GM19239 (cell line): ENCODE measurements at places on chromosomes 16 and 17.
A peak's percentile ranks its signal among the peaks of the same experiment; 100 is the strongest.

DNA sequence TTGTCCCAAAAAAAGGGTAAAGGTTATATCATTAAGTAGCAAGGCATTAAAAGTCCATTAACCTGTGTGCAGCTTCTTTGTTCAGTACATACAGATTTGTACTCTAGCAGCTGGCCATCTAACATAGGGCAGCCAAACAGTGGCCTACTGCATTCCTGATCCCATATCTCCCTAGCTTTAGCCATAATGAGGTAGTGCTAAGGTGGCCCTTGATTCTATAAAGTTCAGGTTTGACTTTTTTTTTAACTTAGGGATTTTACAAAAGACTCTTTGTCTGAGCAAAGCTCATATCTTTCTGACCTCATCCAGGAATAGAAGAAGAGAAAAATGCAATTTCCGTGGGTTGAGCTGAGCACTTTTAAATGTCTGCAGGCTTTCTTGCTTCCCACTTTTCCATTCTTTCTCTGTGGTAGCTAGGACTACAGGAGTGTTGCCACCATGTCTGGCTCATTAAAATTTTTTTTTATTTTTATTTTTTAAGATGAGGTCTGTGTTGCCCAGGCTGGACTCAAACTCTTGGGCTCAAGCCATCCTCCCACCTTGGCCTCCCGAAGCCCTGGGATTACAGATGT, 19.5 kb upstream of the CDC6 start:
- no peak for DNase-seq

DNA sequence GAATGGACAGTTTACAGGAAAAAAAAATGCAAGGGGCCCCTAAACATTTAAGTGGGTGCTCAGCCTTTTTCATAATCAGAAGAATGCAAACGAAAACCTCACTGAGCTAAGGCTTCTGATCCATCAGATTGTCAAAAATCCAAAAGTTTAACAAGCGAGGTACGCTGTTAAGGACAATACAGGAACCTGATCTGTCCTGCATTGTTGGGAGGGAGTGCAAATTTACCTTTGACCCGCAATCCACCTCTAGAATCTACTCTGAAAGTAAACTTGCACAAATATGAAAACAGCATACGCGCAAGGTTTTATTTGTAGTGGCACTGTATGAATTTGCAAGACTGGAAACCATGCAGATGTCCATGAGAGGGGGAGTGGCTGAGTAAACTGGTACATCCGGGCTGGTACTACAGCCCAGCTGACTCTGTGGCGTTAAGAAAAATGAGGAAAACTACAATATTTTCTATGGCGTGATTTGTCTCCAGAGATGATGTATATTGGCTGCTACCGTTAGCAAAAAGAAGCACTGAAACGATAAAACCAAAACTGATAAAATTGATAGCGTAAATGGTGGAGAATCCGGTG, 28.8 kb upstream of the ST6GALNAC1 start:
- DNase-seq, result no peak

DNA sequence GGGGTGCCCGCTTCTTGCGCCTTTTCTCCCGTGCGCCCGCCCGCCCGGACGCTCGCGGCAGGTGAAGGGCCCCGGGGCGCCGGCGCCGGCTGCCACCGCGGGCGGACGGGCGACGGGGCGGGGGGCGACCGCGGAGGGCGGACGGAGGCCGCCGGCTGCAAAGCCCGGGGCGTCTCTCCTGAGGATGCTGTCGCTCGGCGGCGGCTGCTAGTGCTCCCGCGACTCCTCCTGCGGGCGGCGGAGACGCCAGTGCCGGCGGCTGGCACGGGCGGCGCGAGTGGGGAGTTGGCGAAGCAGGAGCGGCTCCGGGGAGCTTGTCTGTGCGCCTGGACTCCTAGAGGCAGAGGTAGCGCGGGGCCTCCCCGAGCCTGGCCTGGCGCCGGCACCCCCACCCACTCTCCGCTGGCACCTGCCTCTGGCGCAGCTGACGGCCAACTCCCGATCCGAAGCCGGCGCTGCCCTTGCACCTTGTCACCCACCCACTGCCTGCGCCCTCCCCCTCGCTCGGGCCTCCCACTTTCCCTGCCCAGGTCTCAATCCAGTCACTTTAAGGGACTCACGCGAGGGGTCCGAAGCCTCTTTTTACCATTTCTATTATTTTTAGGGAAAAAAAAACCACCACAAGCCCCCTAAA, at the start of gene FAM20A:
Gene FAM20A (minus strand): TSS at position 437 of the 634 bp plus-strand sequence. CDS start 701 bp downstream, outside the sequence.
- DNase-seq, result no peak

GRCh38 chr16:10883004-10883403, 6.0 kb downstream of the CIITA start:
- no peak for DNase-seq

DNA sequence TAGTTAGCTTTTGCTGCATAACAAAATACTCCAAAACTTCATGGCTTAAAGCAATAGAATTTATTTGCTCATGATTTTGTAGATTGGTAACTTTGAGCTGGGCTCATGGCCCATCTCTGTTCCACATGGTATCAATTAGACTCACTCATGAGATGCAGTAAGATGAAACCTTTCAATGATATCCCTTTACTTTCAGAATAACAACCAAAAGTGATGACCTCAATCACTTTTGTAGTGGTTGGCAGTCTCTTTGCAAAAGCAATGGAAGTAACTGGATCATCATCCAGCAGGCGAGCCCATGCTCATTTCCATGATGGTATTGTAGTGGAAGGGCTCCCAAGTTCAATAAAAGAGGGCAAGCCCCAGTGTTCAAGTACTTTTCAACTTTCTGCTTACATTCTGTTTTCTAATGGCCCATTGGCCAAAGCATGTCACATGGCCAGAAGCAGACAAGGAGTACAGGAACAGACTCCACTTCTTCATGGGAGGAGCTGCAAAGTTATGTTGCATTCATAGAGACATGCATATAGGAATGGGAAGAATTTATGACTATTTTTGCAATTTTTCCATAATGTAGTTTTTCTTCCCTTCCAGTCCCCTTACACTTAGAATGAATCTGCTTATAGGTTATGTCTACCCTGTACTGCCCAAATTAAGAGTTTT, 41.7 kb downstream of the EFCAB5 start:
- no peak for DNase-seq

DNA sequence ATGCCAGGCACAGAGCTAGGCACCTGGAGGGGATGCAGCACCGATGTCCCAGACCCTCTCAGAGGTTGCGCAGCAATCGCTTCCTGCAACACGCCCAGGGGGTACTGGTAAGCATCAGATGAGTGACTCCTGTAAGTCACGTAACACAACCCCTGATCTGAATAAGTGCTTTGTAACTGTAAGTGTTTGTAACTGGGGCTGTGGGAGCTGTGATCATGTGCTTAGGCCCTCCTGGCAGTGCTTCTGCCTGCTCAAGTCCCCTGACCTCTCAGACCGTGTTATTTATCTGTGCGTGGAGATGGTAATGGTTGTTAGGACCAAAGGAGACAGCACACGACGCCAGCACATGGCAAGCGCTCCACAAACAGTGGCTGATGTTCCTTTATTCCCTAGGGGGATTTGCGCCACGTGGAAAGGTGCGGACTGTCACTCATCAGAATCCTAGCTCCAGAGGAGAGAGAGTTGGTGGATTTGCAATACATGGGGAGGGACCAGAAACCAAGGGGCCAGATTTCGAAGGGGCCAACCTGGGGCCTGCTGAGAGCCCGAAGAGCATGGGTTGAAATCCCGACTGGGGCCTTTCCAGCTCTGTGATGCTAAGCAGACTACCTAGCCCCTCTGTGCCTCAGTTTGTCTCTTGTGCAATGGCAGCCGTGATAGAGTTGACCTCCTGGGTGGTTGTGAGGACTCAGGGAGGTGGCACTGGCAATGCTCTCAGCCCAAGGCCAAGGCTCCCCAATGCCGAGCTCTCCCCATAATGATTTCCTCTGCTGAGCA, 151.8 kb downstream of the IRF8 start:
- no peak for DNase-seq

DNA sequence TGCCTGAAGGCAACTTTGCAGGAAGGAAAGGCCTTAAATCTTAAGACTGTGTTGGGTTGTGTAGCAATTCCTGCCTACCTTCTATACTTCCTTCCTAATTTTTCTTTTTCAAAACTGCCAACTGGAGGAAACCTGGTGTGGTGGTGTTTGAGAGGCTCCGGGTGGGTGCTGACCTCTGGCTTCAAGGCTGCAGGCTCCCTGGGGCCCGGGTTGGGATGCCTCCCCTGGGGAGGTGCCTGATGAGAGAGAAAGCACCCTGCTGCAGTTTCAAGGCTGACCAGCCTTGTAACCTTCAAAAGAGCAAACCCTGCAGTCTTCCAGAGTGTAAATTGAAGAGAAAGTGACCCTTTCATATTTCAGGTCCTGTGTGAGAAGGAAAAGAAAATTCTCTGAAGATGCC, 55.9 kb downstream of the MSI2 start:
- DNase-seq, result no peak

DNA sequence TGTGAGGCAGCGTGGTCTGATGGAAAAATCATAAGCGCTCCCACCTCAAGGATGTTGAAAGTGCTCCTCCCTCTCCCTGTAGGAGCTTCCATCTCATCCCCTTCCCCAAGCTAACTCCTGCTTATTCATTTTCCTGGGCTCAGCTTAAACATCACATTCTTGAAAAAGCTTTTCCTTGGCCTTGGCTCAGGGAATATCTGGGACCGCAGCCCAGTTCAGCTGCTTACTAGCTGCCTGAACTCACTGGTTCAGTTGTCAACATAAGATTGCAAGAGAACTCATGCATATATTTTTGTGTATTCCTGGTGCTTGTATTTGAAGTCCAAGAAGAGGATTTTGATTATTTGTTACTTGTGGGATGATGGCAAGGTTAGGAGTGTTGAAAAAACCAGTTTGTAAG, 91.5 kb downstream of the UTP18 start:
- no peak for DNase-seq

GRCh38 chr16:85431431-85432124, 181.5 kb upstream of the GSE1 start:
- DNase-seq, result no peak

GRCh38 chr17:44121997-44122815, 1.2 kb downstream of the HDAC5 start:
- no peak for DNase-seq

GRCh38 chr17:59406808-59407381, 75.4 kb downstream of the YPEL2 start:
- no peak for DNase-seq

DNA sequence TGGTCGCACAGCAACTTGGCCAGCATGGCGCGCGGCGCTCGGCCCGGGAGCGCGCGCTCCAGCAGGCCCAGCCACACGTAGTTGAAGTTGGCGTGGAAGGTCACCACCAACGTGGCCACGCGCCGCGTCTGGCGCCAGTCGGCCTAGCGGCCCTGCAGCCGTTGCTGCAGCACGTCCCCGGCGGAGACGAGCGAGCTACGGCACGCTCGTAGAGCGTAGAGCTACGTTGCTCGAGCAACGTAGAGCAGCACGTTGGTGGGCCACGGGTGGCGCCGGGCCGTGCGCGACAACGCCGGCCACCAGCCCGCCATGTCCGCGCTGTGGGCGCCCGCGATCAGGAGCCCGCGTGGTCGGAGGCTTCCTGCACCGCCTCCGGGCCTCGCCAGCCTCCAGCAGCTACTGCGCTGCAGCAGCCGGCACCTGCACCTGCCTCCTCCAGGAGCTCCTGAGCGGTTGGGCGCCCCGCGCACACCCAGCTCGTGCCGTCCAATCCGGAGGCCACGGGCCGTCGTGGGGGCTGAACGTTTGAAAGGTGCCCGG, 13.4 kb upstream of the SULT1A1 start:
- peak; percentile 36 for DNase-seq

- no peak for DNase-seq
These were observed 148.3 kb downstream of the CDH8 start for GRCh38 chr16:61887903-61888302.

GRCh38 chr16:49472598-49472997, 99.0 kb downstream of the C16orf78 start:
- no peak for DNase-seq

DNA sequence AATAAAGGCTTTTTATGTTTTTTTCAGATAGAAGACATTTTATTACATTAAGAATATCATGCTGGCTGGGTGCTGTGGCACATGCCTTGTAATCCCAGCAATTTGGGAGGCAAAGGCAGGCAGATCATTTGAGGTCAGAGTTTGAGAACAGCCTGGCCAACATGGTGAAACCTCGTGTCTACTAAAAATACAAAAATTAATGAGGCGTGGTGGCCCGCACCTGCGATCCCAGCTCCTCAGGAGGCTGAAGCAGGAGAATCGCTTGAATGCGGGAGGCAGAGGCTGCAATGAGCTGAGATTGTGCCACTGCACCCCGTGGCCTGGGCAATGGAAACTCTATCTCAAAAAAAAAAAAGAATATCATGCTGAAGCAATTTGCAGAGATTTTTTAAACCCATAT, 29.1 kb upstream of the HAPSTR1 start:
- no peak for DNase-seq

- DNase-seq, result peak; percentile 32
These were observed 13.1 kb upstream of the SEPHS2 start for GRCh38 chr16:30458561-30459394.
